ENCODE measurements at places on chromosomes 5 and 9.
A peak's percentile ranks its signal among the peaks of the same experiment; 100 is the strongest.

DNA sequence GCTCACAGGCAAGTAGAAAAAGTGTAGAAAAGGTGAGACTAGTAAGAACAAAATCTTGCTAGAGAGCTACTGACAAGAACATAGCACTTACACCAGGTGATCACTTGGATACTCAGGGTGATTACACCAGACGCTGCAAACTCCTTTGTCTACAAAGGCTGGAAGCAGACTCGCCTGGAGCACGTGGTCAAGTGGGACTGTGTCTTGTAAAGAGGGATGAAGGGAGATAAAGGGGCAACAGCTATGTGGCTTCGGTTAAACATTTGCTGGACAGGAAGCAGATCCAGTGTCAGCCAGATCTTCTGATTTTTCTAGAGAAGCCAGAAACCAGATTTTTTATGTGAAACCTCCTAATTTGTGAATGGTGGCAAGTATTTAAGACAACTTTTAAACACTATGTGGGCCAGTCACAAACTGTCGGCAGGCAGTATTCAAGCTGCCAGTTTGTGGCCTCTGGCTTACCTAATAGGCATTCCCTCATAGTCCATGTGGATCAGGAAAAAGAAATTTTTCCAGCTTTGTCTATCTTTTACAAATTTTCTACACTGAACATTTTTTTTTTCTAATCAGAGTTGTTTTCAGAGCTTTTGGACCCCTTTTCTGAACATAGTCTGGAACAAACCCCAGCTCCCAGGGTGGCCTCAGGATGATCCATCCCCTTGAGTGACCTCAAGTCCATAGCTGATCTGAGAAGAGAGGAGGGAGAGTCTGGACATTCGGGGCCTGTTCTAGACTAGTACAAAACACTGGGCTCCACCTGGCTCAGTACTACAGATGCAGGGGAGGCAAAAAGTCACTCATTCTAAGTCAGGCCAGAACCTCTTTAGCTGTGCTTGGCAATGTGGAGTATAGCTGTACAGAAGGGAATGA is 262.9 kb downstream of the ARRDC3 start:
- no peak for DNase-seq

- DNase-seq = no peak
Measured at GRCh38 chr5:98907951-98908350, 20.9 kb downstream of the CHD1 start.

DNA sequence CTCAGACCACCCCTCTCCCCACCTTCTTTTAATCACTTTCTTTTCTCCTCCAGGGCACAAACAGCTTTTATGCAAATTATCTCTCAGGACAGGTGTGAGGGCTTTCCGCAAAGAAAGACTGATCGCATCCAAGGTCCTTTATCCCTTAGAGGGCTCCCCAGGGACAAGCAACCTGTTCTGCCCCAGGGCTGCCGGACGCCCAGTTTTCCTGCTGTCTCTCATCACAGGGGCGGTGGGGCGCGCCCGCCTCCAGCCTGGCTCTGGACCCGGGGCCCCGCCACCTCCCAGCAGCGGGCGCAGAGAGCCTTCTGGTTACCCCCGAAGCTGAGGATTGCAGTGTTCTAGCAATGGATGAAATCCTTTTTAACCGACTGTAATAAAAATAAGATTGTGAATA is 266.1 kb downstream of the CWC27 start:
- no peak for DNase-seq

DNA sequence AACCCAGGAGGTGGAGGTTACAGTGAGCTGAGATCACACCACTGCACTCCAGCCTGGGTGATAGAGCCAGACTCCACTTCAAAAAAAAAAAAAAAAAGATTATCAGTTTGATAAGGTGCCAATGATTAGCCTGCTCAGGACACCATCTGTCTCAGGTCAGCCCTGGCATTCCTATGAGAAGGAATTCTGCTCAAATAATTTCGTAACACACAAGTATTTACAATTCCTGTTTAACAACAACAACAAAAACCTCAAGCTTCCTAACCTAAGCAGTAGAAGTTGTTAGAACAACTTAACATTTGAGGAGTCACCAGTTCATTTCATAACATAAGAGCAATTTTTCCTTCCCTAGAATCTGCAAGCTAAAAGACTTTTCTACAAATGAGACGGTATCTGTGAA is 85.0 kb downstream of the LHFPL2 start:
- DNase-seq = no peak

DNA sequence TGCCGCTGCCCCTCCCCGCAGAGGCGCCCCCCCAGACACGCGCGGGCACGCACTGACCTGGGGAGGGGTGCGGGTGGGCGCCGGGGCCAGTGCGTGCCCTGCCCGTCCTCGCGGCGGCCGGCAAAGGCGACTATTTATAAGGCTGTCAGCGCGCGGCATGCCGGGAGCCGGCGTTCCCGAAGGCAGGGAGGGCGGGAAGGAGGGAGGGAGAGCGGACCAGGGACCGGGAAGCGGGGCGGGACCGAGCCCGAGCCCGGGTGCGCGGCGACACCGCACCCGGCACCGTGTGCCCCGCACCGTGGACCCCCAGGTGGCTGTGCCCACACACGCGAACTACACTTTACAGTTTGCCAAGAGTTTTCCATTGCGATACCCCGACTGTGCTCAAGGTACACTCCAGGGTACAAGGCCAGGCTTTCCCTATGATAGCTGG is at the start of gene AK1:
Gene AK1 (minus strand): TSS at position 110 of the 433 bp plus-strand sequence. CDS start 3,058 bp downstream, outside the sequence.
- DNase-seq = peak; percentile 61

- no peak for DNase-seq
Measured at GRCh38 chr5:860506-861150, 9.8 kb upstream of the ZDHHC11 start.

DNA sequence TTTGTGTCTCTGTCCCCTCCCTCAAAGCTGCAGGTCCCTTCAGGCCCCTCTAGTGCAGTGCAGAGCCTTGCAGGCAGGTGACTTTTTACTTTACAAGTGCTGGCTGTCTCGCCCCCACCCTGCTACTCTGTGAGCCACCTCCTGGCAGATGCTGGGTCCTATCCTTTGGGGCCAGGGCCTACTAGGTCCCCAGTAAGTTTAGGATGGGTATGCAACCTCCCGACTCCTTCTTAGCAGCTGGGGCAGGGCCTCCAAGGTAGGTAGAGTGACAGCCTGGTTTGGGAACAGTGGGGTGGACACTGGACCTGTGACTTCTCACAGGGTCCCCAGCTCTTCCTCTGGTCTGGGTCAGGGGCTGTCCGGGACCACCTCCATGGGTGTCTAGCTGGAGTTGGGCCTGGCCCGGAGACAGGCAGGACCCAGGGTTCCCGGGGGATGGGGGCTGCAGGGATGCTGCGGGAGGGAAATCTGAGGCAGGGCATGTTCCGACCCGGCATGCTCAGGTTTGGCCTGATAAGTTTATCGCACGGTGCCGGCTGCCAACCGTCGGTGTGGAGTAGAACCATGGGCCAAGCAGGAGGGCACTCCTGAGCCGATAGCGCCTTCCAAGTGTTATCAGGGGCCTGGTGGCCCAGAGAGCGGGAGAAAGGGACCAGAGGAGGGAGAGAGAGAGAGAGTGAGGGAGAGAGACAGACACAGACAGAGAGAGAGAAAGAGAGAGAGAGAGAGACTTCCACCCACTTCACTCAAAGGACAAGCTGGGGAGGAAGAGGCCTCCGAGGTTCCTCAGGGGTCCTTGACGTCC is 20.5 kb downstream of the GFI1B start:
- no peak for DNase-seq

DNA sequence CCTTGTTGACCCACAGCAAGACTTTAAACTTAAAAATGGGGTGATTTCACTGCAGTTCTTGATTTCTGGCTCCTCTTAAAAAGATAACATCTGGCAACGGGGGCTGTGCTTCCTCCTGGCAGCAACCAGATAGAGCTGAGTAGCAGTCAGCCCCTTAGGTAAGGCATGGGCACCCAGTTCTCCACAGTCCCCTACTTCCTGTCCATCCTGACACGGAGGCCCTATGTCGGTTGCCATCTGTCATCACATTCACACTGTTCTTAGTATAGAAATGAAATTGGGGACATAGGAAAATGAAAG is 11.7 kb downstream of the CD74 start:
- no peak for DNase-seq

DNA sequence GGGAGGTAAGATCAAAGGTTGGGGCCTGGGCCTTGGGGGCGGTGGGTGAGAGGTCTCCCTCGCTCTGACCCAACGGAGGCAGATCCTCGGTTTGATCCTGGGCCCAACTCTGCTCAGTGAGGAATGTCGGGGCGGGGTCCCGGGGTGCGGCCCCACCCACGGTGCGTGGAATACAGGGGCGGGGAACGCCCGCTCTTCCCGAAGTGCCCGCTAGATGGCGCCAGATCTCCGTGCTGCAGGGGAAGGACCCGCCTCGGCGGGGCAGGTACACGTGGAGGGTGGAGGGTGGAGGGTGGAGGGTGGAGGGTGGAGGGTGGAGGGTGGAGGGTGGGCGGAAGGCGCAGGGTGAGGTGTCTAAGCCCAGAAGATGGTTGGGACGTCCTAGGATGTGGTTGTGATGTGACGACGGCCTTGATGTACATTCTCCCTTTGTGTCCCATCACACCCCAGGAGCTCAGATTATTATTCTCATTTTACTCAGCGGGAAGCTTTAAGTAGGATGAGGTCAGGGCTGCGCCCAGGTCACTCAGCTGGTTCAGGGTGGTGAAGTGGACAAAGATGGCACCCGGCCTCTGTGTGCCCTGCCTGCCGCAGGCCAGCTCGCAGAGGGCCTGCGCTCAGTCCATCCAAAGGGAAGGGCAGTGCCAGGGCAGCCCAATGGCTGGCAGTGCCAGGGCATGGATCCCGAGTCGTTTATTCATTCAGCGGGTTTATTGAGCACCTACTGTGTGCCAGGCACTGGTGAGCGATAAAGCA is 9.4 kb upstream of the RPS14 start:
- peak; percentile 63 for DNase-seq

DNA sequence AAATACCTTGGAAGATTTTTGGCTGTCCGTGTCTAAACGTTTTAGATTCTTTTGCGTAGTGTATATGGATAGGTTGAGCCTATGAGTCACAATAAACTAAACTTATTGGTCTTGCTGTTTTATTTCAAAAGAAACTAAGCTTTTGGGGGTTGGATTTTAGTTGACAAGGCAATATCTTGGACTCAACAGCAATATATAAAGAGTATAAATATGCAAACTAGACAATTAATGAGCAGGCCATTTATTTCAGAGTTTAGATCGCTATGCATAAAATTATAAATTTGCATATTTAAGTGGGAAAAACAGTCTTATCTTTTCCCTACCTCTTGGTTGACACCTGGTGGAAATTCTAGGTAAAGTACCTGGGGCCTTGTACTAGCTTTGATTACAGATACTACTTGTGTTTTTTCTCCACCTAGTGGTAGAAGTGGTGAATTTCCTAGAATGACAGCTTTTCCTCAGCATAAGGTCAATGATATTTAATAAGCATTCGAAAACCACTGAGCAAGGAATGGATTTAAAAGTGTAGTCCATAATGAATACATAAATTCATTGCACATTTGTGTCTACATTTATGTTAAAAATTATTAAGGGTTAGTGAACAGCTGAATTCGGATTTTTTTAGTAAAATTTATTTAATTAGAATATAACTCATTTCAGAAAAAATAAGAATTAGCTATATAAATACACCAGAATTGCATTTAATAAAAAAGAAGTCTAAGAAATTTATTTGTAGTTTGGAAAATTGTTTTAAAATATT is 1.7 kb upstream of the ARRDC3 start:
- peak; percentile 94 for DNase-seq
